CD4-positive, alpha-beta T cell treated with Interleukin-15 for 1 hour (primary cell): ENCODE measurements at places on chromosomes 2 and 18.
A peak's percentile ranks its signal among the peaks of the same experiment; 100 is the strongest.

GRCh38 chr2:119102964-119103363, 55.6 kb downstream of the C1QL2 start:
- no peak for DNase-seq

DNA sequence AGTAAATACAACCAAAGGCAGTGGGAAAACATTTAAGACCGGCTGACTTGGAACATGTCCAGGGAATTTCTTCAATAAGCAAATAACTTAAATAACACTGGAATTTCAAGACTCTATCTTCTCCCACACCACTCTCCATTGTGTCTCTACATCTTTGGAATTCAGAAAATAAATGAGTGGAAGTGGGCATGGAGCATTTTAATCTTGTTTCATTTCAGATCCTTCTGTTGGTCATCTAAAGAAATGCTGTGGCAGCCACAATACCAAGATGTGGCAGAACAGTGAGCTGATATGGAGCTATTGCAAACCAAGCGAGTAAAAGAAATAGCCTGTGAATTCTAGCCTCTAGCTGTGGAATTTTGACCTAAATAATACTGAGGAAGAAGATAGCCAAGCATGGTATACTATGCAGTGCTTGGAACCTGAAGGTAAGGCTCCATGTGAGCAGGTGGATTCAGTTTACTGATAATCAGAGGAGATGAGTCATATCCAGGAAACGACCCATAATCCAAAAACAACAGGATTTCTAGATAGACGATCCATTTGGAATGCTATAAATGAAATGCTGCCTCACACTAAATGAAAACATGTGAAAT, 157.1 kb upstream of the SCN7A start:
- DNase-seq, result no peak

- no peak for DNase-seq
Measured at GRCh38 chr2:47984041-47984440, 77.7 kb upstream of the FBXO11 start.

GRCh38 chr2:222479859-222480258, 55.5 kb downstream of the SGPP2 start:
- no peak for DNase-seq

- DNase-seq, result peak; percentile 55
Measured at GRCh38 chr2:126761981-126762878, 106.3 kb downstream of the GYPC start.

- DNase-seq, result peak; percentile 11
Measured at GRCh38 chr2:20179755-20180594, 45.0 kb downstream of the SDC1 start.

GRCh38 chr18:10490401-10491165, 35.2 kb upstream of the NAPG start:
- DNase-seq, result peak; percentile 78

GRCh38 chr2:157874997-157875640, 1.0 kb downstream of the ACVR1 start:
- no peak for DNase-seq

GRCh38 chr2:45607701-45608100, 3.4 kb downstream of the SRBD1 start:
- no peak for DNase-seq

DNA sequence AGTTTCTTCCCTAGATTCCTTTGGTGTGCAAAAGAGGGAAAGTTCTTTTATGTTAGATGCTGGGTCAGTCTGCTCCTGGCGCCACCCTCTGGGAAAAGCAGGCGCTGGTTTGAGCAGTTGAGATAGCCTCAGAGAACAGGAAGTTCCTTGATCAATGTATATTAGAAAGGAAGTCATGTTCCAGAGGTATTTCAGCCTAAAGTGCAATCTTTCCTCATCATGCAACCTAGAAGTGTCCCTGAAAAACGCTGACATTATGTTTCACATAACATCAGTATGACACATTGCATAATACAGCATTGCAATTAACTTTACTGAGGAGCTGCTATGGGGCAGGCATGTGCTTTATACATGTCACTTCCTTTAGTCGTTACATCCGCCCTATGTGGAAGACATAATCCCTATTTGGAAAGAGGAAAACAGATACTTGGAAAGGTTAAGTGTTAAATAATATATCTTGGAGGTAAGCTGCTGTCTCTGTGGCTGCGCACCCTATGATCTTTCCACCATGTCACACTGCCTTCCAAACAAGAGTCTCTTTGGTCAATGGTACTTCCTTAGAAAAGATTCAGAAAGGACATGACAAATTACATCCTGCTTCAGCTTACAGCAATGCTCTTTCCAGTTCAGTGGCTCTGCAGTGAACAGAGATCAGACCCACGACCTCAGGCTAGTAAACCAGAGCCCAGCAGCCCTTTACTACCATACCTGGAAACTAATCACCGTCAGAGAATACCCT, 369.7 kb downstream of the RAD51AP2 start:
- DNase-seq, result no peak

DNA sequence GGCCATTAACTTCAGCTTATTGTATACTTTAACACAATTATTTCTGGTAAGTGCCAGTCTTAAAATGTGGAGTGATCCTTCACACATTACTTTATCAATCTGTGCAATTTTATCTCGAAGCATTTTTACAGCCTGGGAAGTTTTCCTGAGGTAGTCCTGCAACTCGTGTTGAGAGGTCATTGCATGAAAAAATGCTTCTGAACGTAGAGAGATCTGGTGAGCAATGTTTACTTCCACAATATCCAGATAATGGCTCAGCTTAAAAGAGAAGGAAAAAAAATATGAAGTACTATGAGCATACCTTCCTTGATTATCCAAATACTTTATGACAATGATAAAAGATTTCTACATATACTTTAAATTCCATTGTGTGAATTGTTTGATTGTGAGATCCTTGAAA, 57.0 kb downstream of the VPS54 start:
- no peak for DNase-seq

DNA sequence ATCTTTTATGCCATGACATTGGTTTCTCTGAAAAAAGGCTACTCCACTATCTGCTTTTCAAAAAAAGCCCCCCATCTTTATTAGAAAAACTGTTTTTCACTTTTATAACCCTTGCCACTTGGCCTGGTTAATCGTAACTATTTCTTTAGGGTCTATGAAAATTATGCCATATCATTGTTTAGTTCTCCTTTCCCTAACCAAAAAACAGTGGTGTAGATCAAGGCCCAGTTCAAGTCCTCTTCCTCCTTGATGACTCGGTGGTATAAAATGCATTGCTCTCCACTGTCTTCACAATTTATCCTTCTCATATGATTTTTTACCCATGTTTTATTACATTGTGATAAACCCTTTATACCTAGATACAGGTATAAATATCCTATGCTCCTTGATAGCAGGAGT, 205.5 kb downstream of the ZNF521 start:
- DNase-seq, result no peak

DNA sequence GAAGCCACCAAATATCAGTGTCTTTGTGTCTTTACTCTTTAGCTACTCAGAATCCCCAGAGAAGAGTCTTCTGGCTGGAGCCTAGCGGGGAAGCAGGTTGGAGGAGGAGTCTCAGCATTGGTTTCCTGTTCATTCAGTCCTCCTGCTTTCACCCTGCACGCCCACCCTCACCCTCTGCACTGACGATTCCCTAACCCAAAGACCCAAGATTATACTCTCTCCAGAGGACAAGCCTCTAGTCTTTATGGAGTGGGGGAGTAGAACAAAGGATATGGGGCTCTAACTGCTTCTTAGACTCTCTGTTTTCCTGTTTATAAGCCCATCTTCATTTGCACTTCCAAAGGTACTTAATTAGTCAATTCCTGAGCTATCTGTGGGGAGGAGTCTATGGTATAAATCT, 338.8 kb downstream of the AGPS start:
- DNase-seq, result no peak

GRCh38 chr18:79548077-79548450, 131.5 kb upstream of the CTDP1 start:
- no peak for DNase-seq

- no peak for DNase-seq
Measured at GRCh38 chr2:95266781-95267430, 7.3 kb upstream of the PROM2 start.

GRCh38 chr18:48011926-48012465, 81.5 kb upstream of the SMAD2 start:
- DNase-seq, result no peak

DNA sequence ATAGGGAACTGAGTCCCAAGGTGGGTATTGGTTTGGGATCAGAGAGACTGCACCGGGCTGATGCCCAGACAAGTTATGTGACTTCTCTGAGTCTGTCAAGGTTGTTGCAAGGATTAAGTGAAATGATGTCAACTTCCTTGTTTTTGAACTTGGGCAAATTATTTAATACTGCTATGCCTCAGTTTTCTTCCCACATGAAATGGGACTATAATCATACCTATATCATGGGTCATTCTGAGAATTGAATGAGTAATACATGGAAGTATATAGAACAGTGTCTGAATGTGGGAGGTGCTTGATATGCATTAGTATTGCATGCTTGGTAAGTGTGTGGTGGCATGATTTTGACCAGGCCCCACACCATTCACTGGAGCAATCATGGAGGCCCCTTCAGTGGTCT, 99.0 kb downstream of the PRKCE start:
- DNase-seq, result no peak

- DNase-seq, result no peak
Measured at GRCh38 chr2:24734741-24735140, 58.5 kb downstream of the PTRHD1 start.

- no peak for DNase-seq
Measured at GRCh38 chr18:32530947-32531651, 60.4 kb upstream of the GAREM1 start.

- DNase-seq, result no peak
Measured at GRCh38 chr2:224175538-224175937, 136.5 kb upstream of the SERPINE2 start.

- no peak for DNase-seq
Measured at GRCh38 chr2:157122776-157123175, 134.7 kb upstream of the GALNT5 start.

DNA sequence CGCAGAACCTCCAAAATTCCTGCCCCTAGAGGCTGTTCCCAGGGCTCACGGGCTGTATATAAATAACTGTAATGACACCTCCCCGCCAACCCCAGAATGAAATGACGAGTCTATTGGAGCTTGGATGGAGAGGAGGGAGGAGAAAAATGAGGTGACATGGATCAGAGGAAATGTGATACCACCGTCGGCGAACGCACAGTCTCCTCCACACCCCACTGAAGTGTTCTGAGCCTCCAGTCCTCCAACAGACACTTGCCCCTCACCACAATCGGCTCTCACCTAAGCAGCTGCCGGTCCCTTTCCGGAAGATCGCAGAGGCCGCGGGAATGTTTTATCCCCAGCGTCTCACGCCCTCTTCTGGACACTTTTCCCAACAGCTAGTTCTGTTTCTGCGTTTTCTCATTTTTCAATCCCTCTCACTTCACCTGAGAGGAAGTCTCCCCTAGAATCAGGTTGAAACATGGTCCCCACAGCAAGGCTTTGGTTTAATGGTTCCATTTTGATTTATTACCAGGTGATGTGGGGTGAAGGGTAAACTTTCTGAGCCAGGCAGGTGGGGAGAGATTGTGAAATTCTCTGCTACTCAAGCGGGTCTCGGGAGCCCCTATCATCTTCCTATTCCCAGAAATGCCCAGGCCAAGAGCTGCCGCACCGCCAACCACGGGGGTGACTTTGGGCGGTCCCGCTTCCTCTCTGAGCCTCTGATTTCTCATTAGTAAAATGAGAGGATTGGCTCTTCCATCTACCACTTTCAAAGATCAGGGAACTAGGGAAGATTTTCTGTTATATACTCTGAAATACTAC, 9.1 kb upstream of the MYO5B start:
- no peak for DNase-seq

- DNase-seq, result no peak
Measured at GRCh38 chr2:150034665-150035064, 447.1 kb upstream of the MMADHC start.

DNA sequence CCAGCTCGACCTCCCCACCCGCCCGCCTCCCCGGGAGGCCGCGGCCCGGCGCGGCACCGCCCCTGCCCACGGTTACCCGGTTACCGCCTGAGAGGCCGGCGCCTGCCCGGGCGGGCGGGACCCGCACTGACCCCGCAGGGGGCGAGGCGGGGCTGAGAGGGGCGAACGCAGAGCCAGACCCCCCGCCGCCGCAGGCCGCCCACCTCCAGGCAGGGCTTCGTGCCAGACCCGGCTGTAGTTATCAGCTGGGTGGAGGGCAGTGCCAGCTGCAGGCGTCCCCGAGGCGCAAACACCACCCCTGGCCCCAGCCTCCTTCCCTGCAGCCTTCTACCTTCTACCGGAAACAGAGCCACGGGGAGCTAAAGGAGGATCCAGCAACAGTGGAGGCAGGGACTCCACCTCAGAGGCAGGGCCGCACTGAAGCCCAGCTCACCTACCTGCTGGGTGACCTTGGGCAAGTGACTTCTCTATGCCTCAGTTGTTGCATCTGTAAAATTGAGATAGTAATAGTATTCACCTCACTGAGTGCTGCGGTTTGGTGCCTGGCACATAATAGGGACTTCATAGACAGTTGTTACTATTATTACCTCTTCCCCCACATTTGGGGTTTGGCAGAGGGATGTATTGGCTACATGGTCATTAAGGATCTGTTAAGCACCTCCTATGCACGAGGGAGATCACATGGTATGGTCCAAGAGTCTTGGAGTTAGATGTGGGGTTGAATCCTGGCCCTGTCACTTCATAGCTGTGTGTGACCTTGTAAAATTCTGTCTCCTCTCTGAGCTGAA, 231.6 kb upstream of the SMAD2 start:
- no peak for DNase-seq

- DNase-seq, result no peak
Measured at GRCh38 chr2:135050132-135050531, 2.0 kb upstream of the RAB3GAP1 start.

GRCh38 chr2:175855794-175856453, 146.1 kb downstream of the LNPK start:
- no peak for DNase-seq

GRCh38 chr2:241257419-241258032, 57.9 kb downstream of the HDLBP start:
- no peak for DNase-seq

- no peak for DNase-seq
Measured at GRCh38 chr2:174058026-174058425, 92.9 kb upstream of the SP3 start.

DNA sequence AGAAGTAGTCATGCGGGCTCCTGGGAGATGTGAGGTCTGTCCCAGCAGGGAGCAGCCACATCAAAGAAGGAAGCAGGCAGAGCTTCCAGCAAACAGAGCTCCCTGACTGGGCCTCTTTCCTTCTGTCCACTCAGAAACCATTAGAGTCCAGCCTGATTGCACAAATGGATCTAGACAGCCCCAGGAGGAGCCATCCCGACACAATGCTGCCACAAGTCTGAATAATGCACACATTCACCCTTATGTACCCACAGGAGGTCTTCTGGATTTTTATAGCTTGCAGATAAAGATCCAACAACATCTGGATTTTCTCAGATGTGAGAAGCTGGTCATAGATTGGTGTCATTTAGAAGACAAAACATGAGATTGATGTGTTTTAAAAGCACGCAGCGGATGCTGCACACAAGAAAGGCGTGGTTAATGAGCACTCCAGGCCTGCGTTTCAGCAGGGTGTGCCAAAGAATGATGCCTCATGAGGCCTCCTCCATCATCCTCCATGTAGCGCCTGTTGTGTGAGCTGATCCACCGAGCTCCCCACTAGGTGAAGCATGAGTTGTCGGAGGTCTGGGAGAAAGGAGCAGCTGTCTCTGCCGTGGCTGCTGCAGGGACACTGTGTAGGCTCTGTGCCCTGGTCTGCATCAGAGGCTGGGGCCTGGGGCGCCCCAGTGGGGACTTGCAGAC, 60.6 kb downstream of the MTCL1 start:
- DNase-seq, result no peak
